ENCODE measurements at places on chromosomes 13 and 19. TPM values are rescaled to one million over a fixed set of nuclear protein-coding genes. Genes with fewer than 3 reads are reported as not detected.
A peak's percentile ranks its signal among the peaks of the same experiment; 100 is the strongest.

Gene ZNF528
- total RNA-seq = 15.9 TPM

Gene METTL21C
- total RNA-seq = not detected

- DNase-seq = no peak
Observed at GRCh38 chr13:74751739-74752138, 617.5 kb upstream of the KLF12 start.

DNA sequence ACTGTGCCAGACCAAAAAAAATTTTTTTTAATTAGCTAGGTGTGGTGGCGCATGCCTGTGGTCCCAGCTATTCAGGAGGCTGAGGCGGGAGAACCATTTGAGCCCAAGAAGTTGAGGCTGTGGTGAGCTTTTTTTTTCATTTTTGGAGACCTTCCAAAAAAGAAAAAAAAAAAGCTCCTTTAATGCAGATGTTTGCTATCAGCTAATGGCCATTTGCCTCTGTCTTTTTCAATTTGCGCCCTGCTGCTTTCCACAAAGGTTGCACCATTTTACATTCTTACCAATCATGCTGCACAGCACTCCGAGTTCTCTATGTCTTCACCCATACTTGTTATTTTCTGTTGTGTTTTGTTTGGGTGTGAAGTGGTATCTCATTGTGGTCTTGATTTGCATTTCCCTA, 15.6 kb upstream of the SMARCA4 start:
- no peak for DNase-seq

- DNase-seq = no peak
Observed at GRCh38 chr19:42271861-42272534, 2.9 kb downstream of the CIC start.

- no peak for DNase-seq
Observed at GRCh38 chr19:7494416-7495098, 5.7 kb upstream of the PEX11G start.

DNA sequence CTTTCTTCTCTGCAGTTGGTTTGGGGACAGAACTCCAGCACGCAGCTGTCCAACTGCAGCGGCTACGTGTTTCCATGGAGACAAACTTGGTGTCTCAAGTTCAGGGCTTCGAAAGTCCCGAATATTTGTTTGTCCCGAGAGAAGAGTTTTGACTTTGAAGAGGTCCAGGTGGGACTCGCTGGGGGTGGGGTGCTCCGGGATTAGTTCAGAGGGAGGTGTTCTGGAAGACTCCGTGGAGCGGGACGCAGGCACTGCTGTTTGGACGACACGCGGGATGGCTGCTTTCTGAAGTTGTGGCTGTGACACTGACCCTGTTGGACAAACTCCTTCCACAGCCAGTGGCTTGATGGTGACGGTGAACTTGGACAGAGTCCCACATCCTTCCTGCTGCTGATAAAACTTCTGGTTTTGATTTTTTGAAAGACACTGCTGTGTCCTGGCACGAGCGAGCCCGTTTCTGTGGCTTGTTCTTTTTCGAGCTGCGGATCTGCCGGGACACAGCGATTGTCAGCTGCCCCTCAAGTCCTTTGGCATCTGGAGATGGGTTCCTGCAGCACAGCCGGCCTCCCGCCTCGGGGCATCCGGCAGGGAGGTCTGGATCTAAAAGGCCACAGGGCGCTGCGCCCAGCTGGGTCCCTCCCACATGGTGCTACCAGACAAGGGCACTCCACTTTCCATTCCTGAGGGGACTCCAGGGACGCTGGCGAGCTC, 15.9 kb upstream of the RANBP3 start:
- no peak for DNase-seq

DNA sequence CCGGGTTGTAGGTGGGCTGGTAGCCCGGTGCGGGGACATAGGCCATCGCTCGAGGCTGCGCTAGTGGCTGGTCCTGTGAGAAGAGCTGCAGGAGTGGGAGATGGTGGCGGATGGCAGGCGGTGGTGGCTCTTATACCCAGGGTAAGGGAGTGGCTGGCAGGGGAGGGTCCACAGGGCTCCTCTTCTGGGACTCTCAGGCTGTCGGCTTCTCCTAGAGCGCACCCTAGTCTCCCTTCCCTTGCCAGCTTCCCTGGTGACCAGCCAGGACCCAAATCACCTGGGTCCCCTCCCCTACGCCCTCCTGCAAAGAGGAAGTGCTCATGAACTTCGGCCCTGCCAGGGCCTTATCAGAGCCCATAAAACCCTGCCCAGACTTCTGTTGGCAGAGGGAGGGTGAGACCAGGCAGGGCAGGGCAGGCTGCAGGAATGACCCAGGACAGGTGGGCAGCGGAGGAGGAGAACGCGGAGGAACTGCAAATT, at the start of gene LGALS4:
Gene LGALS4, minus strand, starts transcription at position 105 of the 480 bp plus-strand sequence. Its CDS starts 59 bp downstream, at position 46.
- DNase-seq = no peak

DNA sequence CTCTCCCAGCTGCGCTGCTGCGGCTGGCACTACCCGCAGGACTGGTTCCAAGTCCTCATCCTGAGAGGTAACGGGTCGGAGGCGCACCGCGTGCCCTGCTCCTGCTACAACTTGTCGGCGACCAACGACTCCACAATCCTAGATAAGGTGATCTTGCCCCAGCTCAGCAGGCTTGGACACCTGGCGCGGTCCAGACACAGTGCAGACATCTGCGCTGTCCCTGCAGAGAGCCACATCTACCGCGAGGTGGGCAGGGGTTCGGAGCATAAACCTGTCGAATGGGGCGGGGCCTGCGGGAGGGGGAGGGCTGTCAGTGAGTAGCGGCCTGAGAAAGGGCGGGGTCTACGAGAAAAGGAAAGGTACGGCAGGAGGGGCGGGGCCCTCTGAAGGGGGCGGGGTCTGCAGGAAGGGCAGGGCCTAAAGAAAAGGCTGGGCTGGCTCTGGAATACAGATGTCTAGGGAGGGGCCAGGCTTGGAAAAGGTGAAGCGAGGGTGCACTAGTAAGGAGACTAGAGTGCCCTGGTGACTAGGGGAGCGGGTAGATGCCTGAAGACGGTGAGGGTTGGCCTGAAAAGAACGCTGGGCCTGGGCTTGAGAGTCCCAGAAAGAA, 3.6 kb downstream of the CD37 start:
- peak; percentile 84 for DNase-seq

- no peak for DNase-seq
Observed at GRCh38 chr13:24269821-24270220, 39.6 kb upstream of the C1QTNF9 start.

GRCh38 chr19:29587518-29587986, 18.5 kb upstream of the POP4 start:
- no peak for DNase-seq

Gene C5AR1
- total RNA-seq = 33.4 TPM
